ENCODE measurements at places on chromosomes 5 and 9.
A peak's percentile ranks its signal among the peaks of the same experiment; 100 is the strongest.

GRCh38 chr9:113501129-113501686 is 37.7 kb downstream of the RGS3 start:
- DNase-seq = no peak

GRCh38 chr5:175321927-175322532 is 122.0 kb downstream of the DRD1 start:
- DNase-seq = no peak

DNA sequence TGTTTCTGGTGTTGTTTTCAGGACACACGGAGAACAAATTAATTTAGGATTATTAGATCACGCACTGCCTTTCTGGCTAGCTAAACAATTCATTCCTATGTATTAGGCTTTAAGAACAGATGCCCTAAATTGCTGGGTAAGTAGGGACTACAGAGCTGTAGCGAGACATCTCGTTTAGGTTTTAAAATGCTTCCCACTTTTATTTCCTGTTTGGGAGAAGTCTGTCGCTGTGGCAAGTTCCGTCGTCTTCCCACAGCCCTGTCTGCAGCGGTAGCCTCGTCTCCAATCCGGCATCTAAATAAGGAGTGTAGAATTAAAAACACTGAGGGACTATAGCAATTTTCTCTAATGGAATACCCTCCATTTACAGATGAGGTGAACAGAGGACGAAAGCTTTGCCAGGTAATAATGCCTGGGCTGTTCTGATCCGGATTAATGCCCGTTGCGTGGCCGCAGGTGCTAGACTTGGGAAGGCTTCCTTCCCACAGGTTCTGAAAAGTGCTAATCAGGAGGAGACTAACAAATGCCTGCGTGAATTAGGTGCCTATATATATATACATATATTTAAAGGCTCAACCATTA is 1.3 kb upstream of the TRIM36 start:
- DNase-seq = no peak

GRCh38 chr5:64188776-64189175 is 23.1 kb downstream of the RNF180 start:
- DNase-seq = no peak

DNA sequence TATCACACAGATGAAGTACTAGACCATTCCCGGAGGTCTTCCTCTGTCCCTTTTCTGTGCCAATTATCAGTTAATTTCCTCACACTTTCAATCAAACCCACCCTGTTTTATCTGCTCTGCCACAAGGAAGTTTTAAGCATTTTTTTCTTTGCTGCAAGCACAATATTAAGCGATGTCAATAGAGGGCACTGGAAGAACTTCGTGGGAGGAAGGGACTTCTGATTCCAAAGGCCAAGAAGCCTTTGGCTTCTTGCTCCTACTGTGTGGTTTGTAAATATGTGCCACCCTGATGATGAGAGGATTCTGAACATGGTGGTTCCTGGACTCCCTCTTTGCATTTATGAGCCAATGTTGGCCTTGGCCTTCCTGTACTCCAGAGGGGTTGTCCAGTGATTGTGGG is 1712.5 kb upstream of the C9orf72 start:
- no peak for DNase-seq

DNA sequence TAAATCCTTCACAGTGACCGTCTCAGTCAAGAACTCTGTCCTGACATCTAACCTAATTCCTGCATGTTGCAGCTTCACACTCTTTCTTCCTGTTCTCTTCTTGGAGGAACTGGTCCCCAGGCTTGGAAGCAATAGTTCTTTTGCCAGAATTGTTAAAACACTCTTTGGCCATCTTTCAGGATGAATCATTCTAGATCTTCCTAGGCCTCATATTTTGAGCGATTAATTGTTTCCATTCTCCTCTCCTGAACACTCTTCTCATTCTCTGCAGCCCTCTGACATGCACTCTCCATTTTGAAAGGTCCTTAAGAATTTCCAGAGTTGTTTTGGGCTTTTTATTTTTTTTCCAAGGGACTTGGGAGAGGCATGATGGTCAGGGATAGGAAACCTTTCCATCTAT is 85.8 kb downstream of the FAM114A2 start:
- DNase-seq = peak; percentile 84

DNA sequence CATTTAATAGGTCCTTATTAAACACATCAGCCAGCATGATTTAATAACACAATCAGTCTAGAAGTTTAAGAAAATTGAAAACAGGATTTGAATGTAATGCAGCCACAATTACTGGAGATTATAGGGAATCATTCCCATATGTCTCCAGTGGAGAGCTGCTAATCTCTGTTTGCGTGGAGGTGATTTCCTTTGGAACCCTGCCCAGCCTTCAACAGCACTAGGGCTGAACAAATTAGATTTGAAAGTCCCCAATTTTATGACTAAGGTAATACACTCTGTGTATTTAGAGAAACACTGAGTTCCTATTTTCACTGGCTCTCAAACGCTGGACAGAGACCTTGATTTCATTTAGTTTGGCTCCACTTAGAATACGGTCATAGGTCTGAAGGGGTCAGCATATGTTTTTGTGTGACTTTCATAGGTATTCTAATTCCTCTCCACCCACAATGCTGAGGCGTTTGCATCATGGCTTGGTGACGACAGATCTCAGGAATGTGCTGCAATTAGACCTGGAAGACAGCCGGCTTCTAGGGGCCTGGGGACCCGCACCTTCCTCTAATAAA is 508.3 kb downstream of the EBF1 start:
- DNase-seq = peak; percentile 49

- peak; percentile 88 for DNase-seq
Measured at GRCh38 chr9:128917151-128917849, 3.5 kb upstream of the PHYHD1 start.

DNA sequence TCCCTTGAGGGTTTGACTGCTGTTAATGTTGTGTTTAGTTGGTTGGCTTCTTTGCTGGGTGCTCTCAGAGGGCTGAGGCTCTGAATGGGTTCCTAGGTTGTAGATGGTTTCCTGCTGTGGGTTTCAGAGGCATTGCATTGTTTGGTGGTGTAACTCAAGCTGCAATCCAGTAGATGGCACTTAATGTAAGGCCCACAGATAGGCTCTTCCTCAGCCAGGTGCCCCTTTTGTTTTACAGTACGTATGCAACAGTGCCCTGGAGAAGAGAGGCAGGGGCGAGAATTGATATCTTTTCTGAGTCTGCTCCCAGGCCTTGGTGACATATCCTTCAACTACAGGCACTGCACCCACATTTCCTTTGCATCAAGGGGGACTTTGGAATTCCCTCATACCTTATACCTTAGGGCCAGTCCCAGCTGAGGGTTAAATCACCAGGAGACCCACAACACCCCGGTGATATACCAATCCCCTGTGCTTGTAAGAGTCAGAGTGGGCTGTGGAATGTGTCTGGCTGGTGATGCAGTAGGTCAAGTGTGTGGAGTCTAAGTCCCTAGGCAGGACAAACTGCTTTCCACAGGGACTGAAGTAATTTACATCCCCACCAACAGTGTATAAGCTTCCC is 7.0 kb upstream of the UGT3A2 start:
- DNase-seq = no peak

DNA sequence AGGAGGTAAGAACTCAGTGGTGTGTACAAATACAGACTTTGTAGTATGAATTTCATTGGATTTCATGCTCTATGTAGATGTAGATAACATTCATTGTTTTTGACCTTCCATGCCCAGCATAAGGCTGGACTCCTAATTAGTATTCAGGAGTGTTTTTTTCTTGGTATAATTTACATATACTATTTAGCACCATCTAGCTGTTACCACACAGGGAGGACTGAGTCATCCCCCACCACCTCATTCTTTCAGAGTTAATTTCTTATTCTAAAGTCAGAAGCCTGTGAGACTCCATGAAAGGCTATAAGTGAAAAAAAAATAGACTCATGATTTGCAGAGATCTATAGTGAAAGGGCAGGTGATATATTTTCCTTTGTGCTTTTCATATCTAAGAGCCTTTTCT is 555.0 kb downstream of the PRR16 start:
- no peak for DNase-seq

All from AG10803 (cell line).